Parietal lobe (tissue), 2 donors: ENCODE measurements at places on chromosomes 12 and 14. TPM values are rescaled to one million over a fixed set of nuclear protein-coding genes. Genes with fewer than 3 reads are reported as not detected.

The PMCH gene
- not detected for total RNA-seq

The SDS gene
- not detected for total RNA-seq

The ACOT6 gene
- total RNA-seq, result not detected

The ETNK1 gene
- total RNA-seq, result 110 TPM

The BATF gene
- not detected for total RNA-seq

The CCDC184 gene
- 15.7 TPM for total RNA-seq

The SLC7A8 gene
- total RNA-seq, result 5.0 TPM

The TPH2 gene
- not detected for total RNA-seq

The NAV3 gene
- total RNA-seq, result 329 TPM

The POTEM gene
- total RNA-seq, result not detected

The OASL gene
- not detected for total RNA-seq

The SYT1 gene
- 168 TPM for total RNA-seq

The FAM181A gene
- 1.6 TPM for total RNA-seq

The JPH4 gene
- total RNA-seq, result 50.1 TPM

The OR4K17 gene
- total RNA-seq, result not detected

The CD27 gene
- total RNA-seq, result 0.63 TPM

The PLA2G1B gene
- not detected for total RNA-seq

The TAS2R9 gene
- 2.8 TPM for total RNA-seq
